ENCODE measurements at places on chromosomes 12 and 14.

DNA sequence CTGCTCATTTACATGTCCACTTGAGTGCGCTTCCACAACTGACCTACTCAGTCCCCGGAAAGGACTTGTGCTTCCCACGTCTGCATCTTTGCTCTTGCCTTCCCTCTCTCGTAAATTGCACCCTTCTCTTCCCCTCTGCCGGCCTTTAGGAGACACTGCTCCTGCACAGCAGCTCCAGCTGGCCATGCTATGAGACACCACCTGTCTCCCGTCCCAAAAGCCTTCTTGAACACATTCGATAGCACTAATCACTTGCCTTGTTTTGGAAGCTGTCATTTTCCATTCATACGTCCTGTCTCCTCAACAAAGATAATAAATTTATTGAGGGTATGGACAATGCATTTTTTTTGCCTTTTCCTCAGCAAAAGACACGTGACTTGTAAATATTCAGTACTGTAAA, 15.7 kb upstream of the KCNA1 start:
- peaks cover 24% of the 10 kb centered on the region for H3K27me3 ChIP-seq
- H3K4me3 ChIP-seq = no peak overlapping the region
- H3K4me1 ChIP-seq = no peaks in the 10 kb centered on the region
- DNase-seq = no peak

- peaks cover 4% of the 10 kb centered on the region for H3K4me1 ChIP-seq
- H3K27ac ChIP-seq = no peak overlapping the region
Measured at GRCh38 chr12:117060246-117060928, 38.8 kb downstream of the TESC start.

DNA sequence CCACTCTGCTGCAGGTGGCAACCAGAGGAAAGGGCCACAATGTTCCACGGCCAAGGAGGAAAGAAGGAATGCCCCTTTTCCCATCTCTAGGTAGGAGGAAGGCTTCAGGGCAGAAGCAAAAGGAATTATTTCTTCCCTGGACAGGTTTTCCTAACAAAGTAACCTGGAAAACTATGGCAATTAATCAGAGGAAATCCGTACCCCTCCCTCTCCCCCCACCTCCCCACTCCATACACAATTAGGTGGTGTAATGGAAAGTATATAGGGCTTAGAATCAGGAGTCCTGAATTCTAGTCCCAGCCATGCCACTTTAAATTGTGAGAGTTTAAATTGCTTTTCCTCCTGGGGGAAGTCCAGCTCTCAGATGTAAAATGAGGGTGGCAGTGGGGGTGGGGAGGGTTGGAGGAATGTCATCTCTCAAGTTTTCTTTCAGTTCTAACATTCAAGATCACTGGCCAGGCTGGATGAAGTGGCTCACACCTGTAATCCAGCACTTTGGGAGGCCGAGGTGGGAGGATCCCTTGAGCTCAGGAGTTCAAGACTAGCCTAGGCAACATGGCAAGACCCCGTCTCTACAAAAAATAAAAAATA, 1.7 kb downstream of the DHH start:
- peaks cover 55% of the 10 kb centered on the region for H3K4me1 ChIP-seq
- H3K36me3 ChIP-seq = peaks cover 13% of the 10 kb centered on the region
- no peak overlapping the region for H3K4me3 ChIP-seq
- H3K27me3 ChIP-seq = peaks cover 58% of the 10 kb centered on the region
- H3K27ac ChIP-seq = no peak overlapping the region
- no peak for DNase-seq

DNA sequence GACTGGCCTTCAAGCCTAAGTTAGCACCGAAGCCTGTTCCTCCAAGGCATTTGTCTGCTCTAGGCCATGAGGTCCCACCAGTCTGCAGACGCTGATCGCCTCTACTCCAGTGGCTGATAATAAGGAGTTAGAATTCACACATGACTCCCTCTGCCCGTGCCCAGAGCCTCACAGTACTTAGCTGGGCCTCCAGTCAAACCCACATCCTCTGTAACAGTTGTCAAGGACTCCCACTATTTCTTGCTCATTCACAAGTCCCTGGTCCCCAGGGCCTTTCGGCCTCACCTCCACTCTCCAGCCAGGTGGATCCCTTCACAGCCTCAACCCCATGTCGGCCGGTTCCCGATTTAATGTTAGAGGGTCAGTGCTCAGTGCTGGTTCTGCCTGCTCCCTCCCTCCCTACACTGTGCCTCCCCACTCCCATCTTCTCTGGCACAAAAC, 6.3 kb upstream of the KRT5 start:
- DNase-seq = no peak
- H3K4me3 ChIP-seq = no peak overlapping the region
- no peaks in the 10 kb centered on the region for H3K27me3 ChIP-seq
- H3K27ac ChIP-seq = no peak overlapping the region
- no peaks in the 10 kb centered on the region for H3K36me3 ChIP-seq

Measured in upper lobe of right lung (tissue), 1 donor.